GDM1 (cell line): ENCODE measurements at places on chromosomes 11 and 22.

GRCh38 chr22:37276776-37277175, 5.5 kb upstream of the CYTH4 start:
- DNase-seq, result no peak

GRCh38 chr11:130625578-130626306, 177.3 kb downstream of the ADAMTS15 start:
- DNase-seq, result no peak

GRCh38 chr11:75504501-75504900, 21.2 kb downstream of the GDPD5 start:
- DNase-seq, result no peak

GRCh38 chr11:63556404-63557013, 6.7 kb downstream of the PLAAT2 start:
- no peak for DNase-seq

- DNase-seq, result peak; percentile 88
These were observed 88.4 kb downstream of the UBASH3B start for GRCh38 chr11:122743949-122744348.

GRCh38 chr22:32858121-32858703, 56.7 kb downstream of the TIMP3 start:
- DNase-seq, result no peak

- DNase-seq, result no peak
These were observed 531 bp downstream of the PIM3 start for GRCh38 chr22:49961005-49961600.
